NCI-H1694 (cell line): ENCODE measurements at places on chromosomes 7 and 10.

GRCh38 chr10:72704117-72704516 lies 12.2 kb downstream of the MCU start:
- DNase-seq: no peak

- no peak for DNase-seq
Observed at GRCh38 chr10:623477-624311, 65.8 kb downstream of the DIP2C start.

- no peak for DNase-seq
Observed at GRCh38 chr7:6221340-6222319, 50.8 kb downstream of the CYTH3 start.

DNA sequence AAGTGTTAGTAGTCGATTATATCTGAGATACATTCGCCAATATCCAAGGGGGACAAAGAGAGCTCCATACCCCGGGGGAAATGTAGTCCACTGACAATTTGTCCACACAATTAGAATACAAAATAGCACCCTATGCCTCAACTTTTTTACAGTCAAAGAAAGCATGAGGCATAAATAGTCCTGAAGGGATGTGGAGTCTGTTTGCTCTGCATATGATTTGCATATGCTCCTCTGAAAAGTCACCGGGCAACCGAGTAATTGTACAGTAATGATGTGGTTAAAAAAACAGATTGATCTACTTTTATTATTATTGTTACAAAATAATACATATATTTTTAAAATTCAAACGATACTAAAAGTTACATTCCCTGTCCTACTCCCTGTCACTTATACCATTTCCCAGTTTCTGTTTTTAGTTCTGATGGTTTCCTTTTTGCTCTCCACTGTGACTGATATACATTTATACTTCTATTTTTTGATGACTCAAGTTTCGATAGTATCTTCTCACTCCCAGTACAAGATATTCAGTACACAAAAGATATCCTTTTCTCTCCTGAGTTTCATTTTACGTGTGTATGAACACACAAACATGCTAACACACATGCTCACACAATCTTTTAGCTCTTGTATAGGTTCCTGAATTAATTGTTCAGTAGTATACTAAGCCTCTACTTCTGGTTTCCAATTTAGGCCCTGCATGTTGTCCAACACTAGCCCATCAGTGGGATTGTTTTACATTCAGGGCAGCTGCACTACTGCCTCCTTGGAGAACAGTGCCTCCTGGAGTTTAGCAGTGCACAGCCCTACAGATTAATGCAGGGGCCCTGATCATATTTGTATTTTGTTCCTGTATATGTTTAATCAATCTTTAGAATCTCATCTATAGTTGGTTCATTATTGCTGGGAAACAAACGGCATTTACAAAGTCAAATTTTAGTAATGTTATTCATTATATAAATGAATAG lies 130.9 kb downstream of the TES start:
- no peak for DNase-seq

GRCh38 chr7:49597805-49598204 lies 175.6 kb upstream of the VWC2 start:
- no peak for DNase-seq

- DNase-seq: no peak
Observed at GRCh38 chr7:28228396-28228795, 47.8 kb upstream of the JAZF1 start.

GRCh38 chr10:24446739-24447138 lies 237.8 kb downstream of the KIAA1217 start:
- DNase-seq: no peak

- DNase-seq: no peak
Observed at GRCh38 chr7:157433628-157434027, 96.8 kb downstream of the DNAJB6 start.

DNA sequence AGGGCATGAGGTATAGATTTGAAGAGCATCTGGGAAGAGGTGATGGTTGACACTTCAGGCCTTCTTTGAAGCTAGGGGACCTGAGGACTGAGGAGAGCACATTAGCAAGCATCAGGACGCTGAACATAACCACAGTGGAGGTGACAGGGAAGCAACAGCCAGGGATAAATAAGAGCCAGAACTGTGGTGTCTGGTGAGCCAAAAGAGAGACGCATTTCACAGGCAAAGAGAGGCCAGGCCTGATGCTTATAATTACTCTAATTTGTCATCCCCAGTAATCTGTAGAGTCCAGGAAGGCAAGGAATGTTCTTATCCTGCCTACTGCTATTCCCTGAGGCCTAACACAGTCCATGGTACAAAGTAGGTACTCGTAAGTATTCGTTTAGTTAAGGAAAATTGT lies 10.4 kb upstream of the FAS start:
- DNase-seq: no peak

- no peak for DNase-seq
Observed at GRCh38 chr7:151456782-151457181, 16.8 kb upstream of the CRYGN start.

DNA sequence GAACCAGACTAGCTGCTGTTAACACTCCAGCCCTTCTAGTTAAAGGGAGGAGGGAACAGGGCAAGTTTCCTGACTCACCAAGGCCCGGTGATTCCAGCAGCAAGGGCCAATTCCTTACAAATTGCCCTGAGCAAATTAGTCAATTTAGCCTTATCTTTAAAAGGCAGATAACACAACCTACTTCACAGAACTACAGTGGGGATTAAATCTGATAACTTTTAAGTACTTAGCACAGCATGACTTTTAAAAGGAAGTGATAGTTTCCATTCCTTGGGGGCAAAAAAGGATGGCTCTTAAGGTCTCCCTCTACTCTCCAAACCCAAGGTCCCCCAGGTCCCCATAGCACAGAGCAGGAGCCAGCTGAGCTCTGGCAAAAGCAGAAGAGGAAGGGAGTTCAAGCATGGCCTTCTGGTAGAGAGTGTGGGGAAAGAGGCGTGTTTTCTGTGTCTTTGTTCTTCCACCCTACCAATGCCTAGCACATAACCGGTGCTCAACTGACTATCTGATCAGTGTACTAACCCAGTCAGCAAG lies 4.0 kb downstream of the CDCA7L start:
- no peak for DNase-seq

DNA sequence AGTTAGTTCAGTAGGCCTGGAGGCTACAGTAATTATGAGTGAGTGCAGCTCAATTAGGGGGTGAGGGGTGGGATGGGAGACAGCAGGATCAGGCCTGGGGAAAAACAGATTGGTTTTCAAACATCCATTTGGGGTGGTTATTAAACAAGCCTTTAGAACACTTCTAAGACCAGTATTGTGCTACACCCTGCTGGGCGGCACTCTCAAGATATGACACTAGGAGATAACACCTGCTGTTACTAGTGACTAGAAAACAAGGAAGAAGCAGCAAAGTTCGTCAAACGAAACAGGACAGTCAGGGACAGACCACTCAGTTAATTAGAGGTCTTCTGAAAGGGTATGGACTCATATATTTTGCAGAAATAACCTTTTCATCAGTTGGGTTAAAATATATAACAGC lies 353.6 kb downstream of the PTEN start:
- DNase-seq: no peak

DNA sequence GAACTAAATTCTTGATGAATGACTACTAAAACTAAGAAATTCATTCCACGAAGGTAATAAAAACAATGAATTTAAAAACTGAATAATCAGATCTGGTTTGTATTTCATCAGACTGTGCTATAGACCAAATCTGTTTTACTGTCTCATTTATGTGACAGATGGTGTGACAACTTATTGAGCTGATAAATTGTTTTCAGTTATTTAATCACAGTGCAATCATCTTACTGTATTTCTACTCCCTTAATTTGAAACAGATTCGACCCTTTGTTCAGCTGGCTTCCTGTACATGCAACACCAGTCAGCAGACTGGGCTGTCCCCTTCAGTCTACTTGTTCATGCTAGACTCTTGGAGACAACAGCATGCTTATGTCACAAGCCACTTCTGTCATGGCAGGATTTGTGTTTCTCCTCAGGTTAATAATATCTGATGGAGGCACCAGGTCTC lies 150.9 kb downstream of the MBL2 start:
- no peak for DNase-seq

GRCh38 chr10:64376167-64376566 lies 855.0 kb downstream of the REEP3 start:
- DNase-seq: no peak

- DNase-seq: no peak
Observed at GRCh38 chr7:96310110-96310509, 11.8 kb downstream of the SLC25A13 start.

GRCh38 chr10:88411772-88412349 lies 171.3 kb downstream of the RNLS start:
- no peak for DNase-seq

- DNase-seq: no peak
Observed at GRCh38 chr7:17036584-17036983, 154.8 kb upstream of the AGR3 start.

DNA sequence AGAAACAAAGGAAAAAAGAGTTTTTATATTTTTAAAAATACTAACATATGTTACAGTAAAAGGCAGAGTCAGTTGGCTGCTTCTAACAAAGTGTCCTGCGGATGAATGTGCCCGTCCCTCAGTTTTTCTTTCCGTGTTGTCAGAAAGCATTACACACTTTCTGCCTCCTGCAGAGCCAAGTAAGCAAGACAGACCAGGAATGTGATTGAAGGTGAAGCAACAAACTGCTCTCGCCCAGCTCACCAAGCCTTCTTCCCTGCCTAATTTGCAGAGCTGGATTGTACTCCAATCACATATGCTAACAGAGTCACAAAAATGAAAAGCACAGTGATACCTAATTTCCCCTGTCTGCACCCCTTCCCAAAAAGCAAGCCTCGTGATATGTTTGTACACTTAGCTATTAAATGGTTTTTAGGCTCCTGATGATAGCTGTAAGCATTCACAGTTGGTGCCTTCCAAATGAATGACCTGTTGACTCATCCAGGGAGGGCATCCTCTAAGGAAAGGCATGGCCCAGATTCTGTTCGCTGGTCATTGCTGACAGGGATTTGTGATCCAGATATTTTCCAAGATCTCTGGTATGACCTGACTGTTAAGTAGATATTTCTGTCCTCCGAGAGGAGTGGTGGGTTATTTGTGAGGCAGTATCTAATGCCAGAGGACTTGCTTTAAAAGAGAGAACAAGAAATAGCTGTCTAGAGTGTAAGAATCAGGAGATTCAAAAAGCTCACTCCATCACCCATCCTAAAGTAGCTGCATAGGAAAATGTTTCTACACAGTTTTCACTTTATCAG lies 187.3 kb upstream of the PLXDC2 start:
- no peak for DNase-seq

- DNase-seq: no peak
Observed at GRCh38 chr10:97842656-97843280, 6.9 kb upstream of the GOLGA7B start.

GRCh38 chr10:6273351-6273750 lies 70.6 kb downstream of the PFKFB3 start:
- DNase-seq: no peak

- no peak for DNase-seq
Observed at GRCh38 chr10:35300063-35300699, 36.1 kb upstream of the CCNY start.

- no peak for DNase-seq
Observed at GRCh38 chr7:16847381-16847860, 34.4 kb downstream of the AGR3 start.

DNA sequence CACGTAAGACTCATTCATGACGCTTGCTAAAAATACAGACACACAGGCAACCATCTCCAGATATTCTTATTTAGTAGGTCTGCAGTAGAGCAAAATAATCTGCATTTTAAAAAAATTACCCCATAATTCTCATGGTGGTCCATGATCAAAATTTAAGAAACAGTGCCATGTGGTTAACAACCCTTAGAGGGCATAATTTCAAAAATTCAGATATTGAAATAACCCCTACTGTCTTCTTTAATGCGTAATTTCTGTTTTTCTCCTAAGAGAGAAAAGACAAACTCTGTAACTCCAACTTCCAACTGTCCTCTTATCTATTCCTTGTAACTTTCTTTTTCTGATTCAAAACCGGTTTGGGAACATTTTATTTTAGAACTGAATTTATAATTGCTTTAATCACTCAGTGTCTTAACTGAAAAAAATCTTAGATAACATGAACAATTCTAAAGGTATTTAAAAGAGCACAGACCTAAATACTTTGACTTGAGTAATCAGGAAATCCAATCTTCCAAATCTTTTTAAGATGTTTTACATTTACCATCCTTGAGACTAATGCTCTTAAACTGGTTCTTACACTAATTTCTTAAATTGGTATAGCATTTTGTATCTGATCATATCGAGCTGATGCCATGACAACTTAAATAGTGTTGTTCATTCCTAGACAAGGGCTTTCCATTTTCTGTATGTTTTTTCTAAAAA lies 148.0 kb downstream of the GALNT11 start:
- no peak for DNase-seq

GRCh38 chr7:81162234-81162633 lies 243.4 kb upstream of the SEMA3C start:
- DNase-seq: no peak

GRCh38 chr10:6840766-6841165 lies 260.7 kb upstream of the PRKCQ start:
- no peak for DNase-seq

DNA sequence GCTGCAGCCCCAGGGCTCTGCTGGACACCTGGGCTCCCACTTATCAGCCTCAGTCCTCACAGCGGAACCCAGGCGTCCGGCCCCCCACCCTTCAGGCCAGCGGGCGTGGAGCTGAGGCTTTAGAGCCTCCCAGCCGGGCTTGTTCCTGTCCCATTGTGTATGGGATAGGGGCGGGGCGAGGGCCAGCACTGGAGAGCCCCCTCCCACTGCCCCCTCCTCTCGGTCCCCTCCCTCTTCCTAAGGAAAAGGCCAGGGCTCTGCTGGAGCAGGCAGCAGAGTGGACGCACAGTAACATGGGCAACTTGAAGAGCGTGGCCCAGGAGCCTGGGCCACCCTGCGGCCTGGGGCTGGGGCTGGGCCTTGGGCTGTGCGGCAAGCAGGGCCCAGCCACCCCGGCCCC lies 2.7 kb downstream of the NOS3 start:
- DNase-seq: no peak

DNA sequence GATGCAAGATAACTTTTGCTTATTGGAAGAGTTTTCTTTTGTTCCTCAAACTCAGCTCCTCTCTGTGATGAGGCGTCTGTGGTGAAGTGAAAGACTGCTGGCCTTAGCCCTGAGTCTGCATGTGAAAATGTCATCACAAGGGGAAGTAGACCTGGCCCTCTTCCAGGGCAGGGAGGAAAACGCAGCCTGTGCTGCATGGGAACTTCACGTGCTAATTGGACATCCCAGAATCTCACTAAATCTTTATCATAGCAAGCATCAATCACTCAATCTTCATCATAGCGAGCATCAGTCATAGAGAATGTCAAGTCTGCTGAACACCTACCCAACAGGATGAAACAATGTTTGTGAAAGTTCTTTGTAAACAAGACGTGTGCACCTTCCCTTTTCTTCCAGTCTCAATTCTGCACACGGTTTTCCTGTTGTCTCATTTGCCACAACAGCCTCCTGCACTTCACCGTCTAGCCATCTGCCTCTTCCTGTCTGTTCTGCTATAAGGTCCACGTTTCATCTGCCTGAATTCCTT lies 314.6 kb downstream of the FRMD4A start:
- no peak for DNase-seq

DNA sequence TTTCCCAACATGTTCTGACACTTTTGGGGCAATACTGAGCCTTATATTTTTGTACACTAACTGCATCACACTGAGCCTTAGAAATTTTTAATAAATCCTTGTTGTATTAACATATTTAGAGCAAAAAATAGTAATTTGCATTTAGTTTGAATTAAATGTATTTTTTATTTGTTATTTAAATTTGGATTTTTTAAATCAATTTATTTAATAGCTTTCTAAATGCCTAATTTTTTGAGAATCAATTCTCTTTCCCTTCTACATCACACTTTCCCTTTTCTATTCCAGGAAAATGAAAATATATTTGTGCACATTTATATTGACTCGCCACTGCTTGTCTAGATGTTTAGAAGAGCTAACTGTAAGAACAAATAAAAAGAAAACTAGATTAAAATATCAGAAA lies 414.6 kb upstream of the POM121L12 start:
- no peak for DNase-seq
